ENCODE measurements at places on chromosomes 16 and 17. TPM values are rescaled to one million over a fixed set of nuclear protein-coding genes. Genes with fewer than 3 reads are reported as not detected.

The KRTAP4-4 gene
- total RNA-seq: not detected

The ARHGAP27 gene
- 0.99 TPM for total RNA-seq

The KRT33B gene
- not detected for total RNA-seq

The LAT gene
- total RNA-seq: 12.0 TPM

- no peak for DNase-seq
These were observed 53.0 kb downstream of the SF3B3 start for GRCh38 chr16:70576431-70577255.

DNA sequence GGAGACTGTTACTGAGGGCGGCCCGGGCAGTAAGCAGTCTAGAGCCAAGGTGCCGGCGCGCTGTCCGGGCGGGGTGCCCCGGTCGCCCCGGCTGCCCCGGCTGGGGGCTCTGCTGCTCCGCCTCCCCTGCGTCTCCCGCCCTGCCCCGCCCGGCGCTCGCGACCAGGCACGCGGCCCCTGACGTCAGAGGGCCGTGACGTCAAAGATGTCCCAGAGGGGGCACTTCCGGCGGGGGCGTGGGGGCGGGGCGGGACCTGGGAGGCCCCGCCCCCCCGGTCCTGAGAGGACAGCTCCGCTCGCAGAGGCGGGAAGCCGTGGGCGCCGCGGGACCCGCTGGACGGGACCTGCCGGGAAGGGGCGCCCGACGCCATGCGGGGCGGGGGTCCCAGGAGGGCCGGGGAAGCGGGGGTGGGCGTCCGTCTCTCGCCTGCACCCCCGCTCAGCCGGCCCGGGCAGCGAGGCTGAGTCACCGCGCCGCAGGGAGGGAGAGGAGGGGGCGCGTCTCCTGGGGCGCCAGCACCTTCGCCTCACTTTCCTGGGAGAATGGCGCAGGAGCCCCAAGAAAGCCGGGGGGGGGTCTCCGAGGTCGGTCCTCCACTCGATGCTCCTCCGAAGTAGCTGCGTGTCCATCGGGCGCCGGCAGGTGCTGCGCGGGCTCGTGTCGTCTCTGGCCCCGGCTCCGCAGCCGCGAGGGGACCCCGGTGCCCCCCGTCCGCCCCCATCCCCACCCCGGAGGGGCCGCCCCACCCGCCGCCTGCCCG, 4.4 kb upstream of the HIC1 start:
- peak; percentile 86 for DNase-seq

DNA sequence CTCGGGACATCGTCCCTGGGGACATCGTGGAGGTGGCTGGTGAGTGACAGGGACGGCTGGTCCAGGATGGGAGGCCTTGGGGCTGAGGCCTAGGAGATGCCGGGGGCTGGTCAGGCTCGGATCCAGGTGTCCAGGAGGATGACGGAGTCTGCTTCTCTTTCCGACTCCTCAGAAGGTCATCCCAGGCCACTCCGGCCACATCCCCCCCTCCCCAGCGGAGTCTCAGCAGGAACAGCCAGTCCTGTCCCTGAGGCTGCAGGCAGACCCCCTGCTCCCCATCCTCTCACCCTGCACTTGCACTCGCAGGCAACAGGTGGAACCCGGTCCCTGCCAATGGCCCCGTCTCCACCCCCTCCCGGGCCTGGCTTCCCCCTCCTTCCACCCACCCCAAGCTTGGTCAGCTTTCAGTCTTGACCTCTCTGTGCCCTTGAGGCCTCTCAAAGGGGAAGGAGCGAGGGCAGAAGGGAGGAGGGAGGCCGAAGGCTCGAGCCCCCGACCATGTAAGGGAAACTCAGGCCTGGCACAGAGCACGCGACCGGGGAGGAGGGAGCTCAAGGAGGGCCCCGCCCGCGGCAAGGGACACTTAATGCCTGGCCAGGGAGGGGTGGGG, 4.4 kb downstream of the ATP2A1 start:
- DNase-seq: no peak

DNA sequence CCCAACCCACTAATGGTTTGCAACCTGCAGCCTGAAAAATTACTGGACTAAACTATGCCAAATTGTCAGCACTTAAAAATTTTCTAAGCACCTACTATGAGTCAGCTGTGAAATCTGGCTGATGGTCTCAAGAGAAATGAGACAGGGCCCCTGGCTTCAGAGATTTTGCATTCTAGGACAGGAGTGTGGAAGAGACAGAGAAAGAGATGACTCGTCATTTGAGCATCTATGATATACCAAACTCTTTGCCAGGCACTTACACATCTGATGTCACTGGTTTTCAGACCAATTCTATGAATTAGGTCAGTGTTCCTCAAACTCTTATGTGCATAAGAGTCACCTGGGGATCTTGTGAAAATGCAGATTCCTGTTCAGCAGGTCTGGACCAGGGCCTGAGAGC, 44.4 kb downstream of the CLEC19A start:
- no peak for DNase-seq

DNA sequence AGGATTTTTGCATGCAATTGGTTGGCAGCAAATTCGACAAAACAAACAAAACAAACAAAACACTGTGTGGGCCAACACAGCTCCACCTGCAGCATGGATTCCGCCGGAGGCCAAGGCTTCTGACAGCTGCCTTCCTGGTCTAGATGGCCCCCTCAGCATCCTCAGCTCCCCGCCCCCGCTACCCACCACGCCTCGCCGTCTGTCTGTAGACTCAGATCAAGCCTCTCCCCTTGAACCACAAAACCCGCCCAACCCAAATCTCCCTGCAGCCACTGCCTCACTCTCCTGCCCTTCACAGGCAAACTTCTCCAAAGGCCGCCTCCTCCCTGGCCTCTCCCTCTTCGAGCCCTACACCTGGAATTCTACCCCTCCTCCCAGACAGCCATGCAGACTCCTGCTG, 57.9 kb downstream of the RTN4RL1 start:
- DNase-seq: no peak

GRCh38 chr16:68022278-68022727, 729 bp downstream of the DDX28 start:
- no peak for DNase-seq

- no peak for DNase-seq
These were observed 20.4 kb downstream of the OTOA start for GRCh38 chr16:21684199-21684598.

DNA sequence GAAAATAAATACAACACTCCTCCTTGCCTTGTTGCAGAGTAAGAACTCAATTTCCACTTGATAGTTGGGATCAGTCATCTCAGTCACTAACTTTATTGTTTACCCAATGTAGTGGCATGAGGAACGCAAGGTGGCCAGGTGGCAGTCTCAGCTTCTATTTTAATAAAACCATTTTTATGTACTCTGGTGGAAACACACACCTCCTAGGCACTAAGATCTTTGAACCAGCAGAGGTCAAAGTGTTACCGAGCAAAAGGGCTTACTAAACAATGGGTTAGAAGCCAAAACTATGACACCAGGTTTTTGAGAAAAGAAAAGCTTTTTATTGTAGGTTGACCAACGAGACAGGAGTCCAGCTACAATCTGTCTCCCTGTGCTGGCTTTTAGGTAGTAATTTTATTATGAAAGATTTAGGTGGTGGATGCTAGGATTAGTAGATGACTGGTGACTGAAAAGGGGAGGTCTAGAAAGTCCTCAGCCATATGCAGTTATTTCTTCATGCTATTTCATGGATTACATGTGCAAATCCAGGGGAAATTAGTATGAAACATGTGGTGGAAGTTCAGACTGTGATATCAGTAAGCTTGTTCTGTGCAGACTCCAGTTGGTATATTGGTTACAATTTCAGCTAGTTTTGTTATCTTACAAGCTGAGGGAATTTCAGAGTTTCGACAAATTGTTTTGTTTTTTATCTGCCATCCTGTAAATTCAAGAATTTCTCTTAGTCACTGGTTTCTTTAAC, 122.3 kb downstream of the PCTP start:
- no peak for DNase-seq

- no peak for DNase-seq
These were observed 73.0 kb downstream of the ANKRD11 start for GRCh38 chr16:89417352-89417751.

- no peak for DNase-seq
These were observed 683 bp upstream of the SLC7A6 start for GRCh38 chr16:68263559-68264127.

GRCh38 chr16:20830372-20830771, 24.0 kb downstream of the REXO5 start:
- DNase-seq: no peak

DNA sequence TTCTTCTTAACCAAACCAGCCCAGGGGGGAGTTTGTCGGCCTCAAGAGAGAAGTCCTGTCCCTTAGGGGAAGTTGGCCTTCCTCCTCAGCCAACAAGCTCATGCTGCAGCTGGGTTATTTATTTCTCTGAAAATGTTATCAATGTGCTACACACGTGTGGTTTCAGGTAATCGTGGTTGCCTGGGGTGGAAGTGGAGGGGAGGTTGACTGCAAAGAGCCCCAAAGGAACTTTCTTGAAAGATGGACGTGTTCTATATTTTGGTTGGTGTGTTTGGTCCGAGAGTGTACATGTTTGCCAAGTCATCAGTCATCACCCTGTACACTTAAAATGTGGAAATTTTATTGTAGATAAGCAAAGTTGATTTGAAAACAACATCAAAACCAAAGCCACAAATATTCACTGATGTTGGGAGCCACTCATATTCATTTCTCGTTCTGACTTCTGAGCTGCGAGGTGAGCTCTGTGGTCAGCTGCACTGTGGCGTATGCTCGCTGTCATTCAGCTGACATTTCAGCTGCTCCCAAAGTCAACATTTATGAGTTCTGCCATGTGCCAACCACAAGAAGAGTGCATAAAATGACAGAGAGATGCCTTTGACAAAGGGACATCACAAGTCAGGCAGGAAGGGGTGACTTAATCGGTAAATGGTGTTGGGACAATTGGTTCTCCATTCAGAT, 26.5 kb upstream of the ADGRG1 start:
- peak; percentile 48 for DNase-seq

- DNase-seq: peak; percentile 49
These were observed 13.7 kb downstream of the CACNG1 start for GRCh38 chr17:67058036-67058435.

DNA sequence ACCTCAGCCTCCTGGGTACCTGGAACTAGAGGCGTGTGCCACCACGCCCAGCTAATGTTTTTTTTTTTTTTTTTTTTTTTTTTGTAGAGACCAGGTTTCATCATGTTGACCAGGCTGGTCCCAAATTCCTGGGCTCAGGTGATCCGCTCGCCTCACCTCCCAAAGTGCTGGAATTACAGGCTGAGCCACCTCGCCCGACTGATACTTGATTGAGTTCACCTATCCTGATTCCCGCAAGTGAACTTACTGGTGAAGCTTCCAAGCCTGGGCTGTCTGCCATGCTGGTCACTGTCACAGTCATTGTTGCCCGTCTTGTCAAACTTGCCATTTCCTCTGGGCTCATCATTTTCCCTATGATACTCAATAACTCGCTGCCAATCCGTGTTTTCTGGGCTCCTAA, 71.1 kb upstream of the MTMR4 start:
- no peak for DNase-seq
